ENCODE measurements at places on chromosomes 6 and 20.

DNA sequence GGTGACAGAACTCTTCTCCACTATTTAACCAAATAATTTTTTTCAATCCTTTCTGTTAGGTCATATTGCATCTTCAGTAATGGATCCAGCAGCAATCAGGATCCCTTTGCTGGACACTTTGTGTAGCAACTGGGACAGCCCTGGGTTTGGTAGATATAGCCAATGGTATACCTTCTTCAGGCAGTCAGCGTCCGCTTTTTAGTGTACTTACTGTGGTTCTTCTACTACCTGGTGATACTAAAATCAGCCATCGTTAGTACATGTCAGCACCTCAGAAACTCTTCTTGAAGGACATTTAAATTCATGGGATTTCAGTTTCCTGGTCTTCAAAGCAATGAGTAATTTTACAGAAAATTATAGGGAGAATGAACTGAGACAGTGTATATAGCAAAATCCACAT lies 93.5 kb downstream of the ADGRG6 start:
- no peak for DNase-seq

GRCh38 chr20:57059055-57059596 lies 207.3 kb downstream of the BMP7 start:
- no peak for DNase-seq

DNA sequence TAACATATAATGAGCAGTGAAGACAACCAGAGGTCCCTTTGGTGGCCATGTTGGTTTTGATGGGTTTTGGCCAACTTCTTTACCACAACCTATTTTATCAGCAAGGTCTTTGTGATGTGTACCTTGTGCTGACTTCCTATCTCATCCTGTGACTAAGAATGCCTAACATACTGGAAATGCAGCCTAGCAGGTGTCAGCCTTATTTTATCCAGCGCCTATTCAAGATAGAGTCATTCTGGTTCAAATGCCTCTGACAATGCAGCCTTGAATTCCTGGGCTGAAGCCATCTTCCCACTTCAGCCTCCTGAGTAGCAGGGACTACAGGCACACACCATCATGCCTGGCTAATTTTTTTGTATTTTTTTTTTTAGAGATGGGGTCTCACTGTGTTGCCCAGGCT lies 7.8 kb upstream of the TRIM38 start:
- no peak for DNase-seq

DNA sequence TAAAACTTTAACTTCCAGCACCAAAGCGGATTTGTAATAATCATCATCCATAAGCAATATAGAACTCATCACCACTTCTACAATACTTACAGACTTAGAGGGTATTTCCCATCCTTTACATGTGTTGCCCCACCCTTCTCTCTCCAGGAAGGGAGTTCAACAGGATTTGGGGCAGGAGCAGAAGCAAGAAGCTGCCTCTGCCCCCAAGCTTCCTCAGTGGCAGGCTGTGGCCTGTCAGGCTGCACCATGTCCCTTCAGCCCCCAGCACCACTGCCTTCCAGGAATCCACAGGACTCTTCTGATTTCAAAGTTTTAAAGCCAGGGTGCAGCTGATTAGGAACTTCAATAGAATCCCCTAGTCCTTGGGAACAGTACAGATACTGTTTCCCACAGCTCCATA lies 36.7 kb upstream of the MCM9 start:
- no peak for DNase-seq

- DNase-seq, result no peak
Measured at GRCh38 chr6:157597461-157598312, 216.7 kb downstream of the ZDHHC14 start.
